Activated naive CD8-positive, alpha-beta T cell treated with anti-CD3 and anti-CD28 coated beads for 36 hours (primary cell): ENCODE measurements at places on chromosomes 5 and 9. TPM values are rescaled to one million over a fixed set of nuclear protein-coding genes. Genes with fewer than 3 reads are reported as not detected.

LCP2 gene
- 192 TPM for total RNA-seq

DMRT3 gene
- total RNA-seq, result not detected

ANKDD1B gene
- not detected for total RNA-seq

DNA sequence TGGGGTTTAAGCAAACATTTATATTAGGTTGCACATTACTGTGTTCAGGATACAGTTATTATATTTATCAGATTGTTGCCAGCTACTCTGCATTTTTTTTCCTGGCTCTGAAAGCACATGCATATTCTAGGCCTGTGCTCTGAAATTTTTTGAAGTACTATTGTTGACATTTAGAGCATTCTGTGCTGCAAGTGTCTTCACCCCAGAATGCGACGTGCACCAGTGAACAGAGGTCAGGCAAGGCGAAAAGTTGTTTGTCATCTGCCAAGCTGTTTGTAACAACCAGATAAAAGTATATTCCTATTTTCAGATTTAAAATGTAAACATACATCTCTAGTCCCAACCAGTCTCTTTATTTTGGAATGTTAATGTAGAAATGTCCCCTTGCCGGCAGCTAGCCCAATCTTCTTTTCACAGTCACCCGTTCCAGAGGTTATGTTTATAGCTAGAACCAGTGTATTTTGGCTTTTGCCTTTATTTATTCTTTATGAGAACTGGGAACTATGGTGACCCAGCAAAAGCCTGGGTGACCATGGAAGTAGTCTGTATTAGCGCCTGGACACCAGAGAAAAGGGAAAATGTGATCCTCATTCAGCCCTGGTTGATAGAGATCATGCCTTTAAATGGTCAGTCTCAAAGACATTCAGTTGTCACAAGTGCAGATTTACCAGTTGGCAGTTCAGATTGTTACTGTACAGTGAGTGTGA, 84.6 kb downstream of the NDUFAF2 start:
- DNase-seq, result no peak

- DNase-seq, result no peak
These were observed 209.5 kb downstream of the SLIT3 start for GRCh38 chr5:169091396-169091980.

DNA sequence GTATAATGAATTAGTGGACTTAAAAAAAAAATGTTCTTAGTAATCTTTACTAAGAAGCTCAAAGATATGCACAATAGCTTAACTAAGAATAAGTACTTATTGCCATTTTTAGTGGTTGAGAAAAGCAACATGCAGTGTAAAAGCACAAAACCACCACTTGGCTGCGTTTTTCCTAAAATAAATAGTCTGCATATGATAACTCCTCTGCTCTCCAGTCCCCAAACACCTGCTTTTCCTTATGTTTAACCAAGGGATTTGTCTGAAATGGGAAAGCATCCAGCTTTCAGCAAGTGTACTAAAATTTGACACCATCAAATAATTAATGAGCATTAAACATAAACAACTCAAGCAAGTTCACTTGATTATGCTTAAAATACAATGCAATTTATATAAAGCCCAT, 41.4 kb downstream of the PSIP1 start:
- DNase-seq, result no peak

DNA sequence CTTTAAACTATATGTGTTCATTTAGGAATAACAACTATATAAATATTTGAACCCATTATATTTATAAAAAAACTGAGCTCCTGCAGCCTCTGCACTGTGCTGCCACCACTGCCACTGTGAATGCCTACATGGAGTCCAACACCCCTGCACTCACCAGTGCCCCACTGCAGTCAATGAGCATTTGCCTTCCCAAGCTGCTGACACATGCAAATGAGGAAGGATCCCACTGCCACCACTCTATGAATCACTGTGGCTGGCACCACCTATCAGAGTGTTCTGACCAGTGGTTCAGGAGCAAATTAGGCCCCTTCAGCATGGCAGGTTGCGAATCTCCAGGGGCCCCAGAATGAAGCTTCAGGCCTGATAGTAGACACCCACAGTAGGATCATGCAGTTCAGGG, 9.1 kb downstream of the IFNA5 start:
- DNase-seq, result no peak

GRCh38 chr5:14153932-14154731, 11.0 kb downstream of the TRIO start:
- no peak for DNase-seq
